Upper lobe of right lung (tissue), 1 donor: ENCODE measurements at places on chromosomes 1 and 21.

GRCh38 chr1:6619045-6619444 lies 5.5 kb downstream of the PHF13 start:
- no peak for DNase-seq

DNA sequence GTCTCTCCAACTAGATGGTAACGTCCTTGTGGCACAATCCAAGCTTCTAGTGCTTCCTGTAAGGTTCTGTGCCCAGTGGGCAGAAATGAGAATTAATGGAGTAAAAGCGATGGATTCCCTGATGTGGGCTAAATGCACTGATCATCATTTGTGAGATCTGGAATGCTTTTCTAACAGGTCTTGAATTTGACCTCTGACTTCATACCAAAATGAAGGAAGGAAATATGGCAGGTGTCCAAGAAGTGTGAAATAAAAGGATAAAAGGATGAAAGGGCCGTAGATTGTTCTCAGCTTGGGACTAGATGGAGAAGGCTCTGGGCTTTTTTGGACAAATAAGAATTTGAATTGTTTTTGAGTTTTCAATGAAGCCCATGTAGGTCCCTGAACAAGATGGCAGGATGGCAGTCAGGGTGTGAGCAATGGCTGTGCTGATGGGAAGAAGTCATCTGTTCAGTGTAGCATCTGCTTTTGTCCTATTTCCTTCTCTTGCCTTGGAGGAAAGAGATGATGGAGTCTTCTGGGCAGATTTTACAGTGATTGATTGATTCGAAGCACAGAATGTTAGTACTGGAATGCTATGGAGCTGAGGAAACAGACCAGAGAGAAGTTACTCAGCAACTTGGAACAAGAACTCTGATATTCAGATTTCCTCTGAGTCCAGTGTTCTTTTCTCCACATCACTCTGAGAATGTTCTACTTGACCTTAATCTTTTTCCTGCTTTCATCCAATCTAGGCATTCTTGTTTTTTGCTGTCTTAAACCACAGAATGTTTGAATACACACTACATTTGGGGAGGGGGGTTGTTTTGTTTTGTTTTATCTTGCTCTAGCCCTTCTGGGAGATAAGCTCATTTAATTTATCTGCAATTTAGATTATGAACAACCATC lies 286.0 kb downstream of the HLX start:
- DNase-seq = no peak

DNA sequence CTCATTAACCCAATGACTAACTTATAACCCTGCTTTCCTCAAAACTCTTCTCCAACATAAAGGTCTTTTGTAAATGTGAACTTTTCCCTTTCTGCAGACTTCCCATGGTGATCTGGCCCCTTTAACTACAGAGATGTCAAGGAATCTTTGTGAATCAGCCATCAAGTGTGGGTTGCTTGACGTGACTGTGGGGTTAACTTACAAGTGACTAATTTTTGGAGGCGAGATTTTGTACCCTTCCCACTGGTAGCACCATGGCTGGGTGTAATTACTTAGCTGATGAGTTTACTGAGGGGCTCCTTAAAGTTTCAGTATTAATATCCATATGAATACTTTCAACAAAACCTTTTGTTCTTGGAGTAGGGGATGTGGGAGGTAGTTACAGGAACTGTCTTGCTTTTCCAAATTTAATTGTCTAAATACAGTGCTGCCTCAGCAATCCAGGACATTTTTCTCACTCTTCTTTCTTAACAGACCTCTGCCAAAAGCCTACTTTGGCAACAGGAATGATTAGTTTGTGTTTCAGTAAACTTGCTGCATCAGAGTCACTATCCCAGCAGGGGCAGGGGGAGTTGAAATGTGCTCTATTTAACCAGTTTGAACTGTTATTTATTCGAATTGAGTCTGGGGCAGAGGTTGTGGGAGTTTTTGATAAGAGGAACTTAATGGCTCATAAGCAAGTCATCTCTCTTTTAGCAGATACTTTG lies 217.3 kb upstream of the FGGY start:
- no peak for DNase-seq

GRCh38 chr1:119226321-119226720 lies 85.9 kb upstream of the WARS2 start:
- DNase-seq = no peak

GRCh38 chr1:15662477-15662876 lies 21.6 kb upstream of the PLEKHM2 start:
- DNase-seq = no peak

DNA sequence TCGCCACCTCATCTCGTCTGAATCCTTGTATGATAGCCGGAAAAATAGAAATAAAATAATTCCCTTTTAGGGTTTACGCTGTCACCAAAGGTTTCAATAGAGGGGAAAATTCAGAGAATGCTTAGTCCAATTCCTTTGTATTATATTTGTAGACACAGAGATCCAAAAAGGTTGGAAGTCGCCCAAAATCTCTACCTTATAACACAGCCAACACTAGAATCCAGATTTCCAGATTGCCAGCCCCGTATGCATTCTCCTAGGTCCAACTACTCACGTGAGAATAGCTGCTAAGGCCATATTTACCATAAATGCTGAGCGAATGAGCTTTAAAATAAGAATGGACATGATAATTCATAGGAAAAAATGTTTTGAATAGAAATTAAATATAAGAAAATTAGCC lies 124.5 kb downstream of the KCNK1 start:
- no peak for DNase-seq

DNA sequence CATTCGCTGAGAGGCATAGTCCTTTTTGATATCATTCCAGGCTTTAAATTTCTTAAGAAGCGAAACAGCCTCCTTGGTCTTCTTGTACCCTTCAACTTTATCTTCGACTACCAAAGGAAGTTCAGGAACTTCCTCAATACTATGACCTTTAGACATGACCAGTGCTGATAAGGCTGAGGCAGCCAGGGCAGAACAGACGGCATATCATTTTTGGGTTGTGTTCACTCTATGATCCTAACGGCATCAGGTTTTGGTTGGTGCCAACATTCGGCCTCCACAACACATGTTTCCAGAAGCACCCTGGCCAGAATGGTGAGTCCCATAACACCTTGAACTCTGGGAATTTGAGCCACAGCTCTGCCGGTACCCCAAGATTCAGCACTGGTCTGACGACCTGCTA lies 31.4 kb upstream of the MYOC start:
- DNase-seq = no peak

GRCh38 chr1:19517017-19517416 lies 31.7 kb upstream of the CAPZB start:
- DNase-seq = no peak

DNA sequence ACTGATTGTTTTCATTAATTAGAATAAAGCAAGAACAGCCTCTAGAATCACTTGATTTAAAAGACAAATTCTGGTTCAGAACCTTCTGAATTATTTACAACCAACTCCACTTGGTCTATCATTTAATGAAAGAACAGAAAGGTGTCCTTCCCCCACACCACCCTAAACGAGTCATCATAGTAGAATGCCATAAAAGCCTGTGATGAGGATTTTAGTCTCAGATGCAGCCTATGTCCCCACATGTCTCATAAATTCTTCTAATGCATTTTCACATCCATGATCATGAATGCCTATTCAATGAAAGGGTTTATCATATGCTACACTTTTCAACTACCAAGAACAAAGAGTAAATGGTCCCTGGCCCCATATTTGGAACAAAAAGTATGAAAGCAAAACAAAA lies 508.1 kb downstream of the DPYD start:
- no peak for DNase-seq

GRCh38 chr1:51568231-51568935 lies 48.5 kb upstream of the OSBPL9 start:
- DNase-seq = no peak

DNA sequence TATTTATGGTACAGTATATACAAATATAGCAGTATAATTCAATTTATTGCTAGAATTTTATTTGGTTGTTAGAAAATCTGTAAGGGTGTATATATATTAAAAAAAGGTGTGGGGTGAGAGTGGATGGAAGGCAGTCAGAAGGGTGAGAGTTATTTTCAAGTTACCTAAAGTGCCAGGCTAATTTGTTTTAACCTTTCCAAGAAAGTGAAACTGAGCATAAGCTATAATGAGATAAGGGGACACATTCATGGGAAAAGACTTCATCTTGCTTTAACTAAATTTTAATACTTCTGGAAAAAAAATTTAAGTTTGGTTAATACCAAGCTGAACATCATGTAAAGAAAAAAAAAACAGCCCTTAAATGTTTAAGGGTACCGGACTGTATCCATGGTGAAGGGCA lies 4.9 kb downstream of the TEX38 start:
- no peak for DNase-seq

DNA sequence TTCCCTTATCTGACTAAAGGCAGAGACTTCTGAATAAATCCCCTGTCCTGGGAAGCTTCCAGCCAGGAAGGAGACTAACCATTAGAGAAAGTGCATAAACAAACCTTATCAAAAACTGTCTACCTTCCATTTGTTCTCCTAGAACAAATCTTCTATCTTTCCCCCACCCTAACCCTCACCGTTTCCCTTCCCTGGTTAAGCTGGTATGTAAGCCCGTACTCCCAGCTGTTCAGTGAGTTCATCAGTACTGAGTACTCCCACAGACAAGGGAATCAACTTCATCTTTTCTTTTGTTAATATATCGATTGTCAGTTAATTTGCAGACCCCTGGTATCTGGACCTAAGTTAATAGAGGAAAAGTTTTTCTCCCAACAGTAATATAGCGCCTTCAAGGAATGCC lies 20.1 kb upstream of the COG2 start:
- DNase-seq = no peak

DNA sequence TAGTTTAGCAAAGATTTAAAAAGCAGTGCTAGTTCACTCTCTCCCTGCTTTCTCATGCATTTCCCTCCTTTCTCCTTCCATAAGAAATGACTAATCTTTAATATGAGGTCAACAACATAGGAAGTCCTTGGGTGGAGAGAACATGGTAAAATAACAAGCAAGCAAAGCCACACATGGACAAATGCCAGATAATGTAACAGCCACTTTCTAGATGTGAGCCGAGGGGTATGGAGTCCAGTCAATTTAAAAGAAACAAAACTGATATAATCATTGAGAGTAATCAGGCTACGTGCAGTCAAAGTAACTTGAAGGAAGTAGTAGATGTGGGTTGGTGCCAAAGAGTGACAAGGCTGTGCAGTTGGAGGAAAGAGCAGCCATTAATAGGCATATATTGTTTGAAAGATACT lies 69.6 kb downstream of the DUSP10 start:
- DNase-seq = no peak

GRCh38 chr1:224751624-224752311 lies 135.7 kb downstream of the CNIH3 start:
- DNase-seq = no peak

- no peak for DNase-seq
These were observed 7.4 kb upstream of the AGMAT start for GRCh38 chr1:15592285-15592684.

DNA sequence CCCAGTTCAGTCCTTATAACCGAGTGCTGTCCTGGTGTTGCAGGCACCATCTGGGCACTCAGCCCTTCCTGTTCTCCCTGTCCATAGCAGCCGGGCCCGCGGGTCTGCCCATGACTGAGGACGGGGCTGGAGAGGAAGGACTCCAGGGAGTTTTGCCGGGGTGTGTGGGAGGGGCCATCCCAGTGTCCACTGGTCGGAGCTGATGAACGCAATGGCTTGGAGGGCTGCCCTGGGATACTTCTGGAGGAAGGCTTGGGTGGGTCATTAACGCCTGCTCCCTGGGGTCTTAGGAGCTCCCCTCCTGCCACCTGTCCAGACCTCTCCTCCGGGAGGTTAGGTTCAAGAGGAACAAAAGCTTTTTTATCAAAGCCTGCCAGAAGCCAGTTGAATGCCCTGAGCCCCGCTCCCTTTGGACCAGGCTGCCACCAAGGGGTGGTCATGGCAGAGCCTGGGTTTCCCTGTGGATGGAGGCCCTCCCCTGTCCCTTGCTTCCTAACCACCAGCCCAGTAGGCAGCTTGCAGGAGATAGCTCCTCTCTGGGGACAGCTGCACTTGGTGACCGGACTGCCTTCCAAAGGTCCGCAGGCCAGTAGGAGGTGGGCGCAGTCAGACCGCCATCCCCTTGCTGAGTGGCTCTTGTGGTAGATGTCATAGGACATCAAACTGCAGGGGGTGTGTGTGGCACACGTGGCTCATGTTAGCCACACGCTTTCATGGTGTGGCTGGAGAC lies 61.3 kb downstream of the TRIM11 start:
- DNase-seq = peak; percentile 63

- no peak for DNase-seq
These were observed 56.1 kb downstream of the NTPCR start for GRCh38 chr1:233006541-233006973.

DNA sequence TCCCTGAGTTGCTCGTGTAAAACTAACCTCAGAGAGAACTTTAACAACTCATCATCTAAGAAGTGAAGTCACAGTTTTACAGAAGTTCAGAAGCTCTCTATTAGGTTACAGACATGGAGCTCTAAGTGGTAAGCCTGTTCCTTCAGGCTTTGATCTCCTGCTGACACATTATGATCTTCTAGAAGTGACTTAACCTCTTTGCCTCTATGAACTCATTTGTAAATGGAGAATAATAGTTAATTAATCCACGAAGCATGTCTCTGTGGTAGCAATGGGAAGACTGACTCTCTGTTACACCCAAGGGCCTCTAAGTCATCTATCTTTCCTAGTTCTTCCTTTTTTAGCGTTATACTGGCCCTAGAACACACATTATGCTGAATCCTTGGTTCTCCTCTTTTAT lies 157.9 kb upstream of the NRIP1 start:
- no peak for DNase-seq

GRCh38 chr21:38472412-38473108 lies 25.7 kb downstream of the ERG start:
- DNase-seq = no peak

- DNase-seq = no peak
These were observed 23.1 kb downstream of the RNF187 start for GRCh38 chr1:228510101-228510802.

- DNase-seq = no peak
These were observed 31.9 kb upstream of the DENND1B start for GRCh38 chr1:197807216-197807615.

- DNase-seq = no peak
These were observed 14.6 kb upstream of the SLC6A17 start for GRCh38 chr1:110135666-110136065.

DNA sequence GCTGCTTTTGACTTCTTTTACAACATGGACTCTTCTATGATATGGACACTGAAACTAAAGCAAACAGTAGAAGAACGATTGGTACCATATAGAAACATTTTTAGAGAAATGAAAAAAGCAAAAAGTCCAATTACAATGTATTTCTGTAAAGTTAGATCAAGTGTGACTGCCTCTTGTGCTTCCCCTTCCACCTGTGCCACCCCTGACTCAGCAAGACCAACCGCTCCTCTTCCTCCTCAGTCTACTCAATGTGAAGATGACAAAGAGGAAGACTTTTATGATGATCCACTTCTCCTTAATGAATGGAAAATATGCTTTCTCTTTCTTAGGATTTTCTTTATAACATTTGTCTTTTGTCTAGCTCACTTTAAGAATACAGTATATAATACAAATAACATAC lies 66.9 kb downstream of the PHTF1 start:
- DNase-seq = no peak

DNA sequence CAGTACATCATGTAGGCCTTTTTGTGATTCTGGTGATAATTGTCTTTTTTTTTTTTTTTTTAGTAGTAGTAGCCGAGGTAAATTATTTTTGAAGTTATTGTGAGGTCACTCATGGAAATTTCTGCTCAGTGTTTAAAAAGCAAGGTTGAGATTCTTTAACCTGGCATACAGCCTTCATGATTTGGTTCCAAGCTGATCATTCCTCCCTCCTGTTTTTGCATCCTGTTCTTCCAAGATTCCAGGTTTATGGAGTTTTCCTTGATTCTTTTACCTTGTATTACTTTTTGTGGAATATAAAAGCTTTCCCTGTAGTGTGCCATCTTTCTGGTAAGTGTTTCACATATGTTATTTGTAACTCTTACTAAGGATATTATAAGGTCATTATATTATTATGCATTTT lies 9.1 kb downstream of the ZFYVE9 start:
- no peak for DNase-seq

- DNase-seq = no peak
These were observed 135.7 kb upstream of the L1TD1 start for GRCh38 chr1:62058956-62059355.
